Sciatic nerve (tissue), 2 donors: ENCODE measurements at places on chromosomes 3 and 15. TPM values are rescaled to one million over a fixed set of nuclear protein-coding genes. Genes with fewer than 3 reads are reported as not detected.

DNA sequence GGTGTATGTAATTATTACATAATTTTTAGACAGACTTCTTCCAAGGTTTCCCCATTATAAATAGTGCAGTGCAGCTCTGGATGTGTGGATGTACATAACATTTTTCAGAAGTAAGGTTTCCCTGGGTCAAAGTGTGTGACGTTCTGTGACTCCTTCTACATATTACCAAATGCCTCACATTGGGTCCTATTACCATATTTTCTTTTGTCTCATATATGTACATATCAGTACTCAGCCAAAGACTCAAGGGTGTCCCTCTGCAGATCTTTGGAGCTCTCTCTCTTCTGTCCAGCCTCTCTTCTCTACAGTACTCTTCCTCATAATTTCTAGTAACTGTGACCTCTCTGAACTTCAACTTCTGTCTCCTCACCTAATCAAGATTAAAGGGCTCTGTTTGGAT is 31.3 kb upstream of the PEX5L start:
- no peak for DNase-seq

DNA sequence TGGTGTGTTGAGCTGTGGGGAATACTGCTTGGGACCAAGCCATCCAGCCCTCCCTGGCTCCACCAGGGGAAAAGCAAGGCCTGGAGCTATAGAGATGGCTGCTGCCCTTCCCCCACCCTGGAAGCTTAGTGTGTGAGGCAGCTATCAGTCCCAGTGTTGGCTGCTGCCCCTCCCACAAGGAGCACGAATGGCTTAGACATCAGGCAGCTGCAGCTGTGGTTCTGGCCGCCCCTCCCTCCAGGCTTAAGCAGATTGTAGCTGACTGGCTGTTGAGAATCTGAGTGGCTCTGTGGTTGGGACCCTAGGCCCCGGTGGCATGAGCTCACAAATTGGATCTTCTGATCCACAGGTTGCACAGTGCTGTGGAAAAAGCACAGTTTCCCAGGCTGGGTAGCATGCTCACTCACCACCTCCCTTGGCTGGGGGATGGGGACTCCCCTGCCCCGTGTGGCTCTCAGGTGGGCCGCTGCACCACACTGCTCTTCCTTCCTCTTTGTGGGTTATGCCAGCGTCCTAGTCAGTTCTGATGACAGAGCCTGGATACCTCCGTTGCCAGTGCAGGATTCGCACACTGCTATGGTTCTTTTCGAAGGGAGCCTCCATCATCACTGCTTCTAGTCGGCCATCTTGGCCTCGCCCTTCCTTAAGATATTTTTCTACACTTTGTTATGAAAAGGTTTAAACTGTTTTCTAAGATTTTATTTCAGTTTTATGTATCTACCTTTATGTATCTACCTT is 21.2 kb upstream of the SUCNR1 start:
- DNase-seq, result no peak

CSTA gene
- 6.3 TPM for total RNA-seq

DNA sequence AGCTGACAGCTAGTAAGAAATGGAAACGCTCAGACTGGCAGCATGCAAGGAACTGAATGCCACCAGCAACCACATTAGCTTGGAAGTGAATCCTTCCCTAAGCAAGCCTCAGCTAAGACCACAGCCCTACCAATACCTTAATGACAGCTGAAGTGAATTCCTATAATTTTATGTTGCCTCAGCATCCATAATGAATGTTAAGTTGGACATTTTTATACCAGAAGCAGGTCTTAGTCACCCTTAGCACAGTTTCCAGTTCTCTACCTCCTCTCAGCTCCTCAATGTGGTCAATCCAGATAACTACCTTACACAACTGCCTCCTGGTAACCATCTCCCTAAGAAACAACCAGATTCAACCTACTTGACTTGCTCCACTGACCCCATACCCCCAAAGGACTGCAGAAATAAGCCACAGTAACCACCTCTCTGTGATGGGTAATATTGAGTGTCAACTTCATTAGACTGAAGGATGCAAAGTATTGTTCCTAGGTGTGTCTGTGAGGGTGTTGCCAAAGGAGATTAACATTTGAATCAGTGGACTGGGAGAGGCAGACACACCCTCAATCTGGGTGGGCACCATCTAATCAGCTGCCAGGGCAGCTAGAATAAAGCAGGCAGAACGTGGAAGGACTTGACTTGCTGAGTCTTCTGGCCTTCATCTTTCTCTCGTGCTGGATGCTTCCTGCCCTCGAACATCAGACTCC is 33.5 kb downstream of the NEDD4 start:
- no peak for DNase-seq

- DNase-seq, result no peak
Measured at GRCh38 chr15:100734586-100734985, 132.2 kb downstream of the ASB7 start.

- DNase-seq, result no peak
Measured at GRCh38 chr3:40524222-40524567, 565 bp upstream of the ZNF621 start.

GRCh38 chr3:197125636-197126035 is 96.0 kb upstream of the MELTF start:
- DNase-seq, result no peak

GRCh38 chr3:147807776-147808175 is 398.6 kb downstream of the ZIC1 start:
- no peak for DNase-seq

DNA sequence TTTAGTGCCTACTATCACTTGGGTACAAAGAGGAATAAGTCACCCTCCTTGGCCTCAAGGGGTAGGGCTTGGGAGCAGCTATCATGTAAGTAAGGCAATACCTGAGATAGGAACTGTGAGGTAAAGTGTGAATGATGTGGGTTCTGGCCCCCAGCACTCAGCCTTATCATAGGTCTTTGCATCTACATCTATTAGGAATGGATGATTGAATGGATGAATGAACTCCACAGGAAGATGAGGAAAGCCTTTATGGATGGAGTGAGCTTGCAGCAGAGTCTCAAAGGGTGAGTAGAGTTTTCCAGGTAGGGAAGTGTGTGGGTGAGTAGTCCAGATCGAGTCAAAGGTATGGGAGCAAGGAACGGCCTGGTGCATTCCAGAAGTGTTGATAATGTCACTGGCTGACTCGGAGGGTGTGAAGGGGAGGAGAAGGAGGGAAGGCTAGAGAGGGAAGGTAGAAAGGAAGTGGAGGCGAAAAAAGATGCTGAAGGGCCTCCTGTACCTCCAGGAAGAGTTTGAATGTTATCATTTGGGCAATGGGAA is 13.1 kb upstream of the ABHD2 start:
- no peak for DNase-seq

DNA sequence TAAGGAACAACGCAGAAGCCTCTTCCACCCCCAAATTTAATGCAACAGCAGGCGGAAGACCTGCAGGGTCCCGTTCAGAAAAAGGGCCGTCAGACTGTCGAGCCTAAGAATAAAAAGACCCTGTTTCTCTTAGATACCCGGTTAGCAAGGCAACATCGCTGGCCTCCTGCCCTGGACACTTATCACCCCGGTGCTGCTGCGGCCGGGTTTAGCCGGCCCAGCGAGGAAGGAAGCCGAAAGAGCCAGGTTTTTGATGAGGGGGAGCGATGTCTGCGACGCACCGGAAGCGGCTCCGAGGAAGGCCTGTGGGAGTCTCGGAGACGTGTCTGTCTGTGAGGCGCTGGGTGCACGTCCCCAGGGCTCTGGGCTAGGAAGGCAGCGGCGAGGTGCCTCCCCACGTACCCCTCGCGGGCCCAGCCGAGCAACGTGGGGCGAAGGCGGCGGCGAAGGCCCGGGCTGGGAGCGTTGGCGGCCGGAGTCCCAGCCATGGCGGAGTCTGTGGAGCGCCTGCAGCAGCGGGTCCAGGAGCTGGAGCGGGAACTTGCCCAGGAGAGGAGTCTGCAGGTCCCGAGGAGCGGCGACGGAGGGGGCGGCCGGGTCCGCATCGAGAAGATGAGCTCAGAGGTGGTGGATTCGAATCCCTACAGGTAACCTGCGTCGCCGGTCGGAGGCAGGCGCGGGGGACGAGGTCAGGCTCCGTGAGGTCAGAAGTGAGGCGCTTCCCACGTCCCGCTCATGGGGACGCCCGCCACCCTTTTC is at the start of gene UBA5:
UBA5 (plus strand) TSS at position 278 of the 759 bp plus-strand sequence; CDS start at position 487, 209 bp downstream.
- DNase-seq, result peak; percentile 78

- no peak for DNase-seq
Measured at GRCh38 chr3:186530415-186530814, 13.8 kb downstream of the CRYGS start.

- DNase-seq, result no peak
Measured at GRCh38 chr15:101183226-101183930, 68.5 kb downstream of the CHSY1 start.

ETV5 gene
- total RNA-seq, result 56.3 TPM

SLC2A2 gene
- not detected for total RNA-seq

PIGZ gene
- 5.4 TPM for total RNA-seq

- no peak for DNase-seq
Measured at GRCh38 chr3:110955301-110955880, 116.2 kb upstream of the NECTIN3 start.

DNA sequence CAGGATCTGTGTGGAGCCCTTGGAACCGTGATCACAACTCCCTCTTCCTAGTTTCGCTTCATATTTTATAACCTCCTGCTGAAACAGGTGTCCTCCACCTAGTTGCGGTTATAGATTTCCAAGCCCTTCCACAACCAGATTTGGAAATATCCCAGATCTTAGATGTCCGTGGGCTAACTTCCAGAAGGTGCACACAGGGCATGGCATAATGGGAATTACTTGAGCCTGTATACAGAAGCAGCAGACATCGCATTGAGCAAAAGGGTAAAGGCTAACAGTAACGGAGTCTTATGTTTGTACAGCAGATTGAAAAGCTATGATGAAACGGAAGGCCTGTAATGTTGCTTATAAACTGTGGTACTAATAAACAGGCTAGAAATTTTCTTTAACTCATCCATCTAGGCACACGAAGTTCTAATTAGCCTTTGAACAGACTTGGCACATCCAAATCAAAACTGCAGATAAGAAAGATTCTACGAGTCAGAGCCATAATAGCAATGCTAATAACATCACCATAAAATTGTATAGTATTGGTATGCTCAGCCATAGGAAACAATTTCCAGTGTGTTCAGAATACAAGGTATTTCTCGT is 1.2 kb upstream of the USF3 start:
- no peak for DNase-seq

GRCh38 chr3:30848087-30848779 is 46.2 kb downstream of the GADL1 start:
- DNase-seq, result no peak

DNA sequence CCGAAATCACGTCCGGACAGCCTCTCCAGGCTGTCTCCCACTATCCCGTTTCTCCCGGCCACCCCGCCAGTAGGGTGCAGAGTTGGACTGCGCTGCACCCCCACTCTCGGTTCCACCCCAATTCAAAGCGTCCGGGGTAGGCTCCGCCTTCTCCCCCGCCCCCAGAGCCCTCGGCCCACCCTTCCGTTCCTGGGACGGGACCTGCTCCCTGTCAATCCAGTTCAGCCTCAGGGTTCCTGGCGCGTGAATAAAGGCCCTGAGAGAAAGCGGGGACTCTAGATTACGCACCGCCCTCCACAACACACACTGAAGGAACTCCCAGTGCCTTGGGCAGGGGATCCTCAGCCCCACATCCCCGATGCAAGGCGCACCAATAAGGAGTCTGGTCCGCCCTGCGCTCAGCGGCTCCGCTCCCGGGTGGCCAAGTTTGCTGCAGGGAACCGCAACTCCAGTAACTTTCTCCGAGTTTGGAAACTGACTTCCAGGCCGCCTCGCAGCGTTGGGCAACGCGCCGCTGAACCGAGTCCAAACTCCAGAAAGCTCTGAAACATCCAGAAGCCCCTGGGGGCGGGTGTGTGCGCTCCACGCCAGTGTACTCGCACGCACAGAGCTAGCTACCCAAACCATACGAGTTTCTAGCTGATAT is 1.9 kb downstream of the ADAMTS9 start:
- DNase-seq, result peak; percentile 97

DNA sequence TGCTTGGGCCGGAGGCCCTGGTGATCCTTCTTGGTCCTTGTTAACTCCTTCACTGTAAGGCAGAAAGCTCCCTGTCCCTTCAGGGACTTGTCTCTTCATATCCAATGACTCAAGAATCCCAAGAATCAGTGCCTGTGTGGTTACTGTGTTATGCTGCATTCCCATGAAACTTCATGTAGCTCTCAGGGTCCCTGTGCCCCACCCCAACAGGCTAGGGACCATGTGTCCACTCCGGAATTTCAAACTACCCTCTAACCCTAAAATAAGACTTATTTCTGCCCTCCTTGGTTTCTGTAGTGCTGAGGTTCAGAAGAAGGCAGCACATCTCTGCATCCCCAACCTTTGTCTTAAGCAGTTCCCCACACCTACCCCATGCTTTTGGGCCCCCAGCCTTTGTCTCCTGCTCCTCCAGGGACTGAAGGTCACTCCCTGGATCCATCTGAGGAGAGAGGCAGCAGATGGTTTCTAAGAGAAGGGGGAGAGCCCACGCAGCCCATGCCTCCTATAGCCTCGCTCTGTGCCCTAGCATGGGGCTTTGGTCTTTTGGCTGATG is 531 bp upstream of the MAP1A start:
- no peak for DNase-seq

PBRM1 gene
- total RNA-seq, result 82.0 TPM

MAGEF1 gene
- total RNA-seq, result 25.0 TPM

GRCh38 chr3:73786321-73786807 is 161.6 kb upstream of the PDZRN3 start:
- DNase-seq, result no peak

DNA sequence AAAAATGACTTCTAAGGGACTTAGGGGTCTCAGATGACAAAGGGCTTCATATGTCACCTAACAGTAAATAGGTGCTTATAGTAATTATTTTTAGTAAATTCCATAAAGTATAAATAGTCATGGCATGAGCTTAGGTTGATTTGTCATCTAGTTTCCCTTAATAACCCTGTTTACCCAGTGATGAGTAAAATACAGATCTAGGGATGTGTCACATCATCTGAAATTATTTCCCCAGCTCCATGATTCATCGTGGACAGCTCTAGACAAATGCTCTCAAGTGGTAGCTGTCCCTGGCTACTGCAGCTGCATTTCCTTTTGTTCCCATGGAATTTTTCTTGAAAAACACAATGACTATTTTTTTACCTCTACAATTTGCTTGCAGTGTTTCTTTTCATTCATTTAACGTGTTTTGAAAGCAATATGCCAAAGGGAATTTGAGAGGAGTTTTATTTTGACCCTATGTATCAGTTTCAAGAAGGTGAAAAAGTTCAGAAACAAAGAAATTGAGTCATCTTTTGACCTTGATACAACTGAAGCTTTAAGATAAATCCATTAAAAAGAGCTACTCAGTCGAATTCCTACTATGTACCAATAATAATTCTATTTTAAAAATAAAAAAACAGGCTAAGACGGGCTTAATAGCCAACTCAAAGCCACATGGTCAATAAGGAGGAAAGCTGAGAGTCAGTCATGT is 241.6 kb downstream of the KCNMB2 start:
- DNase-seq, result no peak

DNA sequence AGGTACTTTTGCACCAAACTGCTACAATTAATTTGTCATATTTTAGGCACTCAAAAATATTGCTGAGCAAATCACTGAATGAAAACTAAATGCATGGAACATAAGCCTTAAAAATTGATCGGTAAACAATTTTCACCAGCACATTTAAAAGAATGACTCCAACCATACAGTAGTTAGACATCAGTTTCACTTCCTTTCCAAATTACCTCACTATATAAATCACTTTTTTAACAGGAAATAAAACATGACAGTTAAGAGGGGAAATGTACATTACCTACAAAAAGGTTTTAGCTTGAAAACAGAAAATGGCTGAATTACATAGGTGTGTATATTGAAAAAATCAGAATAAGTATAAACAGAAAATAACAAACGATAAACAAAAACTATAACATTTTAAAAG is 108.4 kb downstream of the SERPINI1 start:
- no peak for DNase-seq

FEZF2 gene
- total RNA-seq, result not detected
